Tongue (tissue), 3 donors: ENCODE measurements at places on chromosomes 16 and 17. TPM values are rescaled to one million over a fixed set of nuclear protein-coding genes. Genes with fewer than 3 reads are reported as not detected.
A peak's percentile ranks its signal among the peaks of the same experiment; 100 is the strongest.

- no peak for DNase-seq
Measured at GRCh38 chr16:60485872-60486489, 1550.3 kb downstream of the CDH8 start.

GRCh38 chr17:64120159-64120810 is 9.7 kb downstream of the ERN1 start:
- DNase-seq = no peak

DNA sequence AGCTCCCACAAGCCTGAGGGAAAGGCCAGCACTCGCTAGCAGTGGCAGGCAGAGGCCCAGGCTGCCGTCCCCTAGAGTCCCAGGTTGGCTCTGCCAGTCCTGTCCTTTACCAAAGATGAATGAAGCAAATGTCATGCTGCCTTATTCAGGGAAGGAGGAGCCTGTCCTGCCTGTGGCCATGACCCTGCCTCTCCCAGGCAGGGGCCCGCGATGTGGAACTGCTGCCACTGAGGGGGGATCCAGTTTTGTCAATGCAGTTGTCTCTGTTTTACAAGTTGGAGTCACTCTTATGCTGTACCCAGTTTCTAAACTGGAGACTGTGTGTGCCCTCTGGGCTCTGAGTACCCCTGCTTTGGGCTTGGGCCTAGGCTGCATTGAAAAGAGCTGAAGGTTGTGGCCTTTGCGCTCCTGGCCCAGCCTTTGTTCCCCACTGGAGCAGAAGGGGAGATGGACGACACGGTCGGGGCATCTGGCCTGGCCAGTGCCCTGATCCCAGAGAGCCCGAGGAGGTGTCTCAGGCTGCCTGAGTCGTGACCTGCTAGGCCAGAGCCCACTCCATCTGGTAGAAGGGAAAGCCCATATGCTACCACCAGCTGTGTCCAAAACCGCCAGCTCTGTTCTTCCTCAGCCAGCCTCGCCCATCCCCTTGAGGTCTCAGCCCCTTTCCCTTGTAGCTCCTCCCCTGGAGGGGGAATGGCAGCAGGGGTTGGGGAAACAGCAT is 5.5 kb downstream of the LIMD2 start:
- DNase-seq = no peak

DNA sequence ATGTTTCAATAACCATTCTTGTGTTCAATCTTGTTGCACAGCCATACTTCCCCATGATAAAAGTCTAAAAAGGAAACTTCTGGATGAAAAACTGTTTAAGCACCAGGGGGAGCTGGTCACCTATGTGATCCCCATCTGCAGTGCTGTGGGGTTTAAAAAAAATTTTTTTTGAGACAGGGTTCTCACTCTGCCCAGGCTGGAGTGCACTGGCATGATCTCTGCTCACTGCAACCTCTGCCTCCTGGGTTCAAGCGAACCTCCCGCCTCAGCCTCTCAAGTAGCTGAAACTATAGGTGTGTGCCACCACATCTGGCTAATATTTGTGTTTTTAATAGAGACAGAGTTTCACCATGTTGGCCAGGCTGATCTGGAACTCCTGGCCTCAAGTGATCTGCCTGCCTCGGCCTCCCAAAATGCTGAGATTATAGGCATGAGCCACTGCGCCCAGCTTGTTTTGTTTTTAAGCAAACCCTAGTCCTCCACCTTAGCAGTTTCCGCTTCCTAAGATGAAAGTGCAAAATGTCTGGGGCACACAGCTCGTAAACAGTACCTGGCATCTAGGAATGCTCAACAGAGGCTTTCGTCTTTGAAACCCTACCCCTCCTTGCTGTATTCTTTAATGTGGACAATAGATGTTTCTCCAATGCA is 25.4 kb downstream of the DNAJA2 start:
- peak; percentile 28 for DNase-seq

GRCh38 chr16:19578378-19578971 is 23.0 kb downstream of the VPS35L start:
- peak; percentile 82 for DNase-seq

DNA sequence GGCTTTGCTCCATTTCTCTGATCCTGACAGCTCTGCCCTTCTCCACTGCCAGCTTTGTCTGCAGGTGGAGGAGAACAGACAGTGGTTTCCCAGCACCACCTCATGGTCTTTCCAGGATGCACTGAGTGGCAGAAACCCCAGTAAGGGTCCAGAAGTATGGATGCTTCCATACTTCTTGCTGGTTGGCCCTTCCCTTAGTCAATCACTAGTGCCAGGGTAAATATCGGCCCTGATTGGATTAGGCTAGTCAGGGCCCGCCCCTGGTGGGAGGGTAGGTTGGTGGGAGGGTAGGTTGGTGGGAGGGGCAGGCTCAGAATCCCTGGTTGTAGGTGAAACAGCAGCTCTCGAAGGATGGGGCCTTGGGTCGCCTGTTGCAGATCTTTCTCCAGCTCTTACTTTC is 10.2 kb downstream of the RNF213 start:
- DNase-seq = no peak

GRCh38 chr17:44219108-44219615 is 313 bp downstream of the UBTF start:
- DNase-seq = peak; percentile 85

DNA sequence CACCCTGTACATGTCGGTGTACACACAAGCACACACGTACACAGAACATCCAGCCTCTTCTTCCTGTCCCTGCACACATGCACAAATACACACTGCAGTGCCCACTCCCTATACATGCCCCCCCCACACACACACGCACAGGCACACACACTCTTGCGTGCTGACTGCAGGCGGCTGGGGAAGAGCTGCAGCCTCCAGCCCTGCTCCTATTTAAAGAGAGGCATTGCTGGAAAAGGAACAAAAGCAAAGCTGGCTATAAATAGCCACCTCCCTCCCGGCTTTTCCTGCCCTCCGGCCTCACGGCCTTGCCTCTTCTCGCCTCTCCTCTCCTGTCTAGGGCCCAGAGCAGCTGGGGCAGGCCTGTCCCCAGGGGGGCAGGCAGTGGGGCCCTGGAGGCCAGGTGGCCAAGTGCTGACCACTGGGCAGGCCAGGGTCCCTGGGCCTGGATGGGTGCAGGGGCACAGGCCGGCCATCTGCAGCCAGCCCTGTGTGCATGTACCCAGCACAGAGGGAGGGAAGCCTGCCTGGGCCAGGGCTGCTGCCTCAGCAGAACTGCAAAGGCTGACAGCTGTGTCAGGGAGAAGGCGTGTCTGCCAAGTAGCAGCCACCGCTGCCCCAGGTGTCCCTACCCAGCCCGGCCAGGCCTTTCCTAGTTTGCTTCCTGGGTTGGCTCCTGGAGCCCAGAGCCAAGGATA is 25.4 kb downstream of the RTN4RL1 start:
- DNase-seq = peak; percentile 77

DNA sequence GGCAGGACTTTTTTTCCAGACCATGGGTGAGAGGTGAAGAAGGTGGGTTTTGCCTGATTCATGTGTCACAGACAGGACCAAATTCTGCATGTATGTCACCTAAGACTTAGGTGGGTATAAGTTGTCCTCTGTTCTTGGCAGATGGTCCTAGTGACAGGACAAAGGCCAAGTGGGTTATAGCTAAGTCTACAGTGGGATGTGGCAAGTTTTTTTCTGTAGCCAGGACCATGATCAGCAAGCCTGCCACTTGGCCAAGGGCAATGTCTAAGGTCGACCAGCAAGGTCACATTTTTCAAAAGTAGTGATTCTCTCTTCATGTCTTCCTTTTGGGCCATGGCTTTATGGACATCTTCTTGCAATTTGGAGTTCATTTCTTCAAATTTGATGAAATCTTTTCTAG is 20.2 kb downstream of the ZNF267 start:
- DNase-seq = no peak

- no peak for DNase-seq
Measured at GRCh38 chr16:48597563-48598387, 12.2 kb downstream of the N4BP1 start.

DNA sequence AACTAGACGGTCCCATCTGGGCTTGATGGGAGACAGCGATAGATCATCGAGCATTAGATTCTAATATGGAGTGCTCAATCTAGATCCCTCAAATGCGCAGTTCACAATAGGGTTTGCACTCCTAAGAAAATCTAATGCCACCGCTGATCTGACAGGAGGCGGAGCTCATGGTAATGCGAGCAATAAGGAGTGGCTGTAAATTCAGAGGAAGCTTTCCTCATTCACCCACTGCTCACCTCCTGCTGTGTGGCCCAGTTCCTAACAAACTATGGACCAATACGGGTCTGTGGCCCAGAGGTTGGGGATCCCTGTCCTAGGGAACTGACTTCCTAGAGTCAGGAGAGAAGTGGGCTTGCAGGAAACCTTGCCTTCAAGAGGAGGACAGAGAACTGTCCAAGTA is 25.2 kb upstream of the AMZ2 start:
- DNase-seq = no peak

- no peak for DNase-seq
Measured at GRCh38 chr17:48211787-48212186, 104.2 kb downstream of the SNX11 start.

The TMEM238L gene
- not detected for total RNA-seq

The CRAMP1 gene
- 10.8 TPM for total RNA-seq

The CYGB gene
- 12.2 TPM for total RNA-seq

The ARL16 gene
- 32.1 TPM for total RNA-seq
